ENCODE measurements at places on chromosomes 1 and 21. TPM values are rescaled to one million over a fixed set of nuclear protein-coding genes. Genes with fewer than 3 reads are reported as not detected.

TNFRSF8 gene
- not detected for total RNA-seq

COL16A1 gene
- total RNA-seq = 98.1 TPM

MX1 gene
- 0.37 TPM for total RNA-seq

S100A1 gene
- total RNA-seq = not detected

TBX15 gene
- total RNA-seq = not detected

OR14K1 gene
- total RNA-seq = not detected

BTBD8 gene
- 2.5 TPM for total RNA-seq

ETS2 gene
- total RNA-seq = 55.9 TPM

SRSF11 gene
- total RNA-seq = 43.7 TPM

All from airway epithelial cell (primary cell).